ENCODE measurements at places on chromosomes 11 and 22.
A peak's percentile ranks its signal among the peaks of the same experiment; 100 is the strongest.

DNA sequence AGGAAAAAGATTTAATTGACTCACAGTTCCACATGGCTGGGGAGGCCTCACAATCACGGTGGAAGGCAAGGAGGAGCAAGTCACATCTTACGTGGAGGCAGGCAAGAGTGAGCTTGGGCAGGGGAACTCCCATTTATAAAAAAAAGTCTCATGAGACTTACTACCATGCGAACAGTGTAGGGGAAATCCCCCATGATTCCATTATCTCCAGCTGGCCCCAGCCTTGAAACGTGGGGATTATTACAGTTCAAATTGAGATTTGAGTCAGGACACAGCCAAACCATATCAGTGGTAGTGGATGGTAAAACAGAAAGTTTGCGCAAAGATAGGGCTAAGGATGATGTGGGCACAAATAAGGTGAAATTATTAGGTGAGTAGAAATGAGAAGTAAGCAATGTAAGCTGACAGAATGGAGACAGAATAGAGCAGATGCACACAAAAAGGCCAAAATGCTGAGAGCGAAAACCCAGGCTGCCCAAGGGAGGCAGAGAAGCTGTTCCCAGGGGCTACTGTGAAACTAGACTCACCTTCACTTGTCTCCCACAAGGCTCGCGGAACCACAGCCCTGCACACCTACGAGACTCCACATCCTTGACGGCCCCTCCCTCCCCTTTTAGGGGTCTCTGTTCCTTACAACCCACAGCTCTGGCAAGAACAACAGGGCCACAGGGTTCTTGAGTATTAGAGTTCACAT is 377.6 kb downstream of the CADM1 start:
- DNase-seq: no peak

- DNase-seq: no peak
Observed at GRCh38 chr22:27755521-27756211, 45.9 kb downstream of the MN1 start.

GRCh38 chr11:81036168-81036870 is 1595.5 kb upstream of the TENM4 start:
- DNase-seq: no peak

GRCh38 chr22:28903729-28904128 is 20.4 kb downstream of the ZNRF3 start:
- no peak for DNase-seq

GRCh38 chr11:116397602-116398084 is 375.1 kb downstream of the BUD13 start:
- DNase-seq: no peak

DNA sequence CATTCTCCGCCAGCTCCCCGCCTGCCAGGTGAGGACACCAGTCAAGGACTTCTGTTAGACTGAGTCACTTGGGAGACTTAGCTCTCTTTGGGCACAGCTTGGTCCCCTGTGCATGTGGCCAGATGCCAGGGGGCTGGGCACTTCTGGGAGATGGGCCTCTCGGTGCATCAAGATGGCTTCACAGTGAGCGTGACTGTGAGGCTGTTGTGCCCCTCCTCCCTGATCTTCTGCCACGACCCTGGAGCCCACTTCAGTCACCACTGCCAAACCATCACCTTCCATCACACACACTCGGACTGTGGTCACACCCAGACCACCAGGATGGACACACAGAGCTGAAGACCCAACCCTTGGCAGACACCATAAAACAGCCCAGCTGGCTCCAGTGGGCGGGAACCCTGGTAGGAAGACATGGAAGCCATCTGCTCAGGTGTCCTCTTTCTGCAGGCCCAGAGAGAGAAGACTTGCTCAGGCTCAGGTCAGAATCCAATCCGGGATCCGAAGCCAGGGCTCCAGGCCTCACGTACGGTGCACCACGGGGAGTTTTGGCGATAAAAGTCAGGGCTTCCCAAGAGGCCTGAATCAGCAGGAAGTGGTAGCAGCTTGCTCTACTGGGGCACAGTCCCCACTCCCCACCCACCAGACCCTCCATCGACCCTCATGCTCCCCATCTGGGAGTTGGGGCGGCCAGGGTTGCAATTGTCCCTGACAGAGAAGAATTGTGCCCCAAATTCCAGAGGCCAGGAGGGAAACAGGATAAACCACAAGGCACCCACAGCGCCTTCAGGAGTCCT is 29.8 kb upstream of the CD5 start:
- DNase-seq: no peak

DNA sequence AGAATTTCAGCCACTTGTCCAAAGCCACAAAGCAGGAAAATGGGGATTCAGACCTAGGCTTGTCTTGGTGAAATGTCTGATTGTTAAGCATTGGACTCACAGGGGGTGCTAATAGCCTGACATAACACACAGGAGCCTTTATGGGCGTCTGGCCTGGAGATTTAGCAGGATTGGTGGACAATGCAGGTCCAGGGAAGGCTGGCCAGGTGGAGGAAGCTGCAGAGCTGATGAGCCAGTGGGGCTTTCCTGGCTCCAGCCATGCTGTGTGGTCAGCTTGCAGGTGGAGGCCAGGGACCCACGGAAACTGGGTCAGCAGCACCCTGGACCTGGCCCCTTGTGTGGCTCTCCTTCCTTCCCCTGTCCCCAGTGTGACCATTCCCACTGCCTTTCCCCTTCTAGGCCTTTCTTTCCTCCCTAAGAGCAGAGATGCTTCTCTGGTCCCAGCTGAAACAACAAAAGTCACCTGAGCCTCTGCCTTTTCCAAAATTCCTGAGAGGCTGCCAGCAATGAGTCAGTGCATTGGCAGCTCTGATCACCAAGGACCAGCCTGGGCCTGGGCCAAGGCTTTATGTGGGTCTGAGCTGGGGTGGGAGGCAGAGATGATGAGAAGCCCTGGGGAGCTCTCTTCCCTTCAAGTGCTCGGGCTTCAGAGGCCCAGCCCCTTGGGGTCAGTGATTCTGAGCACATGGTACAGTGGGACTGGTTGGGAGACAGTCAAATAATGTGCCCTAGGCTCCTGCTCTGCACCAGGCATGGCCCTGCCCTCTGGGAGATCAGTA is 85.2 kb downstream of the CCDC81 start:
- DNase-seq: peak; percentile 99

DNA sequence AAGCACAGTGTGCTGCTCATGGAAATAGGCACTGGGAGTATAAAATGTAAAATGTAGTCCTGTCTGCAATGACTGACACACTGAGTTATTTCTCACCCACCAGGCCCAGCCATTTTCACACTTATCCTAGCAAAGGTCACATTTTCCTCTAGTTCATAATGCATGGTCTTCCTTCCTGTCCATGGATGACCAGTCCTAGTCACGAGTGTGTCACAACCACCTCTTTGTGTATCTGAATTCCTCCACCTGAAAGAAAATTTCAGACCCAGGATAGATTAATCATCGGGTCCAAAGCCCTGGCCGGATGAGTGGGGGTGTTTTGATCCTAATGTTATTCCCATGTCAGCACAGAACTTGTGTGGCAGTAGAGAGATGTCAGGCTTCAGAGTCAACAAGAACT is at the start of gene MRGPRX4:
MRGPRX4 (plus strand) TSS at position 172 of the 400 bp plus-strand sequence. CDS start 420 bp downstream, outside the sequence.
- no peak for DNase-seq

GRCh38 chr11:6607190-6607795 is 3.7 kb downstream of the ILK start:
- DNase-seq: no peak

DNA sequence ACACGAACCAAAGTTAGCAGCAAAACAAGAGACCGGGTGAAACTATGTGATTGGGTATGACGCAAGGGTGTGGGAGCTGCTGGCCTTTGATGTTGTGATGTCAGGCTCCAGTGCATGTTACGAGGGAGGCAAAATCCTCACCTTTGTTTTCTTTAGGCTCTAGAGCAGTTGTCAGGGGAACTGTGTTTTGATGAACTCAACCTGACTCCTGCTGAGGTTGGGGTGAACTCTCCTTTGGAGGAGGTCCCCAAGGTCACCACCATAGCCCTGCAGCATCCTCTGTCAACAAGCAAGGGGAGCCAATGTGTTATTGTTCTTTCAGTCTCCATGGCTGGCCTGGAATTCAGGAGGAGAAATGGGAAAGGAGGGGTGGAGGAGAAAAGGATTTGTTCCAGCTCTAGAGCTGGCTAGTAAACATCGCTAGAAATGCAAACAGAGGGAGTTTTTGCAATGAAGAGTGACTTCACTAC is 33.8 kb downstream of the RASSF10 start:
- DNase-seq: no peak

- no peak for DNase-seq
Observed at GRCh38 chr11:83922953-83923352, 636.8 kb upstream of the CCDC90B start.

- no peak for DNase-seq
Observed at GRCh38 chr11:62646825-62647608, 604 bp upstream of the GANAB start.

- no peak for DNase-seq
Observed at GRCh38 chr11:29781268-29781667, 235.6 kb downstream of the KCNA4 start.
